ENCODE measurements at places on chromosomes 12 and 14.

DNA sequence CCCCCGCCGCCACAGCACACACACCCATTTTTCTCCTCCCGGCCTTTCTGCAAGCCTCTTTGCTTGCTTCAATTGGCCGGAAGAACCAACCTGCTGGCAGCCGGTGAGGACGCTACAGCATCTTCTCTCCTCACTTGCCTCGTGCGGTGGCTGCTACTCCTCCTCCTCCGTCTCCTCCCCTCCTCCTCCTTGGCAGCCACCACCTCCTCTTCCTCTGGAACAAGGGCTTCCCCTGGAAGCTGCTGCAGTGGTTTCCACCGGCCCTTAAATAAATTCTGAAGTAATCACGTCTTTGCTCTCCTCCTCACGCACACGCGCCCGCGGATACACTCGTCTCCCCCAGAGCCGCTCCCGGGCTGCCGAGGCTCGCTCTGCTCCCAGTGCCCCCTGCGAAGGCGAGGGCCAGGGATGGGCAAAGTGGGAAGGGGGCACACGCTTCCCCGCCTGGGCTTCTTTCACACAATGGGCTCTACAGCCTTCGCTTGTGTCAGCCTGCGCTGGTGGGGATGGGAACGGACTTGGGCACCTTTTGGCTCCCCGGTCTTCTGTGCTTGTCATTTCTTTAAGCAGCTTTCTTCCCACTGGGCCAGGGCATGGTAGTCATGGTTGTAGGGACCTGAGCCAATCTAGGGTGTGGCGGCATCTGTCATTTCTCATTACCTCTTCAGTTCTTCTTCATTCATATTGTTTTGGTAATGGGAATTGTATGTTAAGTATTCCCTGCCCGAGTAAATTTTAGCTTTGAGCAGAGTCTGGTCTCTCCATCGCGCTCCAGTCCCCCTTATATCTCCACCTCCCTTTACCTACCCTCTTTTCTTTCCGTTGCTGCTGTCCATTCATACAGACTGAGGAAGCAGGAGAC is at the start of gene PPFIA2:
Gene PPFIA2, minus strand, starts transcription at position 161 of the 862 bp plus-strand sequence.
- DNase-seq, result peak; percentile 35

GRCh38 chr12:41459111-41459905 is 271.2 kb downstream of the PDZRN4 start:
- no peak for DNase-seq

DNA sequence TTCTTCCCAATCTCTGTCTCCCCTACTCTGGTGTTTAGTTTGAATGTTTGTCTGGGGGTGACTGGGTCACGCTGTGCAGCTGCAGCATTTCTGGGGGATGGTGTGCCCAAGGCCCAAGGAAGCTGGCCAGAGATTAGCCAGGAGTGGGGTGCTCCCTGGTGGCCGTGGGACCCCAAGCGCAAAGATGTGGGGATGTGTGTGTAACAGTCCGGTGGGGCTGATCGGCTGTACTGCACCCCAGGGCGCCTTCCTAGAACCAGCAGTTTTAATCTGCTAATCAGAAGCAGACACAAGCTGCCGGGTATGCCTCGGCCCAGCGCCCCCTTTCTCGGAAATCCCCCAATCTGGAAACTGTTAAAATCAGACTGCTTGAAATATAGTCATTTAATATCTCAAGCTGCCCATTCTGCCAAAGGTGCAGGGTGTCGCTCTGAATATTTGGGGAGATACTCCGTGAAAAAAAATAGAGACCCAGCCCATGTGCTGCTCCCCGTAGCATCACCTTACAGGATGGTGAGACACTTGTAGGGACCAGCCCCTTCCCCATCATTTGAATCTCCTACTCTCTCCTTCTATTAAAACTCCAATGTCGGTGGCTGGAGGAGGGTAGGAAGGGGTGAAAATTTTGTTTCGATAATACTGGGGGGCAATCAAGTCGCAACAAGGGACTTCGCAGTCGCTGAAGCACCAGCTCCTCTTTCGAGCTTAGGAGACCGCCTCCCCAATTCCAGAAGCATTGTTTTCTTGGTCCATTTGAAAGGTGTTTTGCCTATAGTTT is 4.3 kb downstream of the HOXC9 start:
- DNase-seq, result no peak

DNA sequence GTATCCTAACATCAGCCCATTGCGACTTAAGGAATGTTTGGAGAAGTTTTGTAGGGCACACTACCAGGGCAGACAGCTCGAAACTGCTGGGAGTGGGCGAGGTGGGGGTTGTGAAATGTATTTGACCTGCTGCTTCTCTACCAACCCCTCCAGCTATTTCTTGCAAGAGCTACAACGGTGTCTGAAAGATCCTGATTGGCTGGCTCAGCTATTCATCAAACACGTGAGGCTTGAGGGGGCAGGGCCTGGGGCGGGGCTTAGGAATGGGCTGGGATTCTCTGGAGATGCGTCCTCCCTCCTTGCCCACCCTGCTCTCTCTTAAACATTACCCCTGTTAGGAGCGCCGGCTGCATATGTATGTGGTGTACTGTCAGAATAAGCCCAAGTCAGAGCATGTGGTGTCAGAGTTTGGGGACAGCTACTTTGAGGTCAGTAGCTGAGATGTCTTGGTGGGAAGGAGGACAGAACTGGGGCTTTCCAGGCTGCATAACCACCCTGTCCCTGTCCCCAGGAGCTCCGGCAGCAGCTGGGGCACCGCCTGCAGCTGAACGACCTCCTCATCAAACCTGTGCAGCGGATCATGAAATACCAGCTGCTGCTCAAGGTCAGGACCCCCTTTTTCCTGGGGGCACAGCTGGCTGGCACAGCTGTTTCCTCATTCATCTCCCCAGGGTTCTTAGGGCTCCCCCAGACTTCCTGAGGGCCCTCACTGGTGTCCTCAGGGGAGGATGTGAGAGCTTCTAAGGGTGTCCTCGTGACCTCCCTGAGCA is 3.1 kb downstream of the ARHGEF25 start:
- DNase-seq, result peak; percentile 27

DNA sequence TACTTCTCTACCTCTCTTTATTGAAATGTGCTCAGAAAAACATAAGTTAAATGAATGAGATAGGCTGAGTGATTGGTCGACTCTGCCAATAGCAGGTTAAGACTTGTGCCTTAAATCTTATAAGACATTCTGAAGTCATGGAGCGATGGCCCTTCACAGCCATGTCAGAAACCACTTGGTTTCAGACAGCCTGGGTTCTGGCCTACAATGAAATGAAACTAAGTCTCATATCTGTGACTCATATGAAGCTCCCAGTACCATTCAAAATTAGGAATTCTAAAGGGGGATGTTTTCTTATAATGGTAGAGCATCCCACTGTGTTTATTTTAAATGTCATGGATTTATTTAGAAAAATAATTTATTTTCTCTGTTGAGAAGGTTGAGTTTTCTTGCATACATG is 42.6 kb downstream of the PLXNC1 start:
- no peak for DNase-seq

GRCh38 chr12:132094269-132094891 is 49.7 kb downstream of the DDX51 start:
- no peak for DNase-seq

GRCh38 chr12:11686120-11686519 is 36.6 kb downstream of the ETV6 start:
- no peak for DNase-seq

GRCh38 chr12:78118036-78118435 is 287.3 kb downstream of the NAV3 start:
- no peak for DNase-seq

DNA sequence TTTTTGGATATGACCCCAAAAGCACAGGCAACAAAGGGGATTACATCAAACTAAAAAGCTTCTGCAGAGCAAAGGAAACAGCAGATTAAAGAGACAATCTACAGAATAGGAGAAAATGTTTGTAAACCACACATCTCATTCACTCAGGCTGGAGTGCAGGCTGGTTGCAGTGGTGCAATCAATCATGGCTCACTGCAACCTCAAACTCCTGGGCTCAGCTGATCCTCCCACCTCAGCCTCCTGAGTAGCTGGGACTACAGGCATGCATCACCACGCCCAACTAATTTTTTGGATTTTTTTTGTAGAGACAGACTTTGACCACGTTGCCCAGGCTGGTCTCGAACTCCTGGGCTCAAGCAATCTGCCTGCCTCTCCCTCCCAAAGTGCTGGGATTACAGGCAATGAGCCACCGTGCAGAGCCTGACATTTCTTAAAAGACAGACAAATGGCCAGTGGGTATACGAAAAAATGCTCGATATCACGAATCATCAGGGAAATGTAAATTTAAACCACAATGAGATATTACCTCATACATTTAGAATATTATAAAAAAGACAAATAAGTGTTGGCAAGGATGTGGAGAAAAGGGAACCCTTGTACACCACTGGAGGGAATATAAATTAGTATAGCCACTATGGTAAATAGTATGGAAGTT is 9.8 kb downstream of the NCKAP5L start:
- peak; percentile 49 for DNase-seq

DNA sequence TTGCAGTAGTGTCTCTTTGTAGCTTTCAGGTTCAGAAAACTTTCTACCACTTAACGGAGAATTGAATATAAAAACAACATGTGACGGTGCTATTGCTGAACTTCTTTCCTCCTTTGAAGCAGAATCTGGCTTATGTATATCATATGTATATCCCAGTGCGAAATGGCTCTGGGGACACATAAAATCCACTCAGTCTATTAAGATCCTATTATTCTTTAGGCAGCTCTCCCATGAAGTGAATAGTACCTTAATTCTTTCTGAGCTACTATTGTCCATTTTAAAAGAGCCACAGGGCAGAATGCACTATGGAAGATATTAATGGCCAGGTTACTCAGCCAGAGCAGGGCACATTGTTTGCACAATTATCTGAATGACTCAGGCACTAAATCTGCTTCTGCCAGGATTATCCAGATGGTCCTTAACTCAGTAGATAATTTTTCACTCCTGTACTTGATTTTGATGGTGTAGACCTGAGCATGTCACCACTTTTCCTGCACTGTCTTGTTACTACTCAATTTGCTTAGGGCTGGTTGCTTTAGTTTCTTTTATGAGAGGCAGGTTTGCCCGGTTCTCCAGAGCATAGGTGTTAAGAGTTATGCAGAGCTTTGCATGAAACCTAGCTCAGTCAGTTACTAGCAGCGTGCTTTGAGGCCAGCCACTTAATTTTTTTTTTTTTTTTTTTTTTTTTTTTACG is 5.5 kb downstream of the CNTN1 start:
- DNase-seq, result no peak

- DNase-seq, result peak; percentile 37
Measured at GRCh38 chr12:1618489-1618888, 10.5 kb upstream of the WNT5B start.

DNA sequence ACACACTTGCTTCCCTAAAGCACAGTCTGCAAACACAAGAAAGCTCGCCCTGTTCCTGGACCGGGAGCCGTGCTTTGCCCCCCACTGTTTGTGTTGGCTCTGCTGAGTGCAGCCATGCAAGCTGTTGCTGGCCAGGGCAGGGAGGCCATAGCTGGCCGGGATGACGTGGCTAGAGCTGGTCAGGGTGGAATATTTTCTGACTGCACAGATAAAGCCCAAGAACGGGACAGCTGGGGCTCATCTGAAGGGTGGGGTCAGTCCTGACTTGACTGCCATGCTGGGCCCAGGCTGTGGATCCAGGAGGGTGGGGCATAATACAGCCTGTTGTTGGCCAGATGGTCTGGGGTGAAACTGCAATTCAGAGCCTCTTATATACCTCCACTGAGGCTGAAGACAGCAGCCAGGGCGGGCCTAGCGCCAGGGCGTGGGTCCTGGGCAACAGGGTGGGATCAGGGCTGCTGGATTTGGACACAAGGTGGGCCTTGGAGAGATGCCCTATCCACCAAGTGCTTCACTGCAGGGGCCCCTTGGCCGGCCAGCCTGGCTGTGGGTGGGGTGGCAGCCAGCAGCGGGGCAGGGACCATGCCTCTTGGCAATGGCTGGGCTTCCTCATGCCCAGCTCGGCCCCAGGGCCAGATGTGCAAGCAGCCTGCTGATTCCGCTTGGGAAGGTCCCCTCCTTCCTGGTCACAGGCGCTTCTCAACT is 14.8 kb downstream of the KMT5A start:
- peak; percentile 53 for DNase-seq

- peak; percentile 37 for DNase-seq
Measured at GRCh38 chr12:65859519-65859918, 35.2 kb downstream of the HMGA2 start.

- DNase-seq, result peak; percentile 98
Measured at GRCh38 chr12:71865166-71865713, 25.7 kb downstream of the TBC1D15 start.

DNA sequence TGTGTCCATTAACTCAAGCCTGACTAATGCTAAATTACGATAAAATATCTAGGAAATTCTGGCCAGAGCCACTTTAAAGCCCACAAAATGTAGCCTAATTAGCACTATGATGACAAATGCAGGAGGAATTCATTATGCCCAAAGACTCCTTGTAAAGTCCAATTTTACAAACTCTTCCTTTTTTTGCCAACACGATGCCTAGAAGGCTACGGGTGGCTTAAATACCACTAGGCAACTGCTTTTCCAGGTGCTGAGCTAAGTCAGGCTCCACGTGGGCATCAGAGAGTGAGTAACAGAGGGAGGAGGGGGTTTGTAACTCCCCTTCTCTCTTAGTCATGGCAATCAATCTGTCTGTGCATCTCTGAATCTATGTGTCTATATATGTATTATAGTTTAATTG is 172.4 kb upstream of the NTF3 start:
- peak; percentile 51 for DNase-seq

DNA sequence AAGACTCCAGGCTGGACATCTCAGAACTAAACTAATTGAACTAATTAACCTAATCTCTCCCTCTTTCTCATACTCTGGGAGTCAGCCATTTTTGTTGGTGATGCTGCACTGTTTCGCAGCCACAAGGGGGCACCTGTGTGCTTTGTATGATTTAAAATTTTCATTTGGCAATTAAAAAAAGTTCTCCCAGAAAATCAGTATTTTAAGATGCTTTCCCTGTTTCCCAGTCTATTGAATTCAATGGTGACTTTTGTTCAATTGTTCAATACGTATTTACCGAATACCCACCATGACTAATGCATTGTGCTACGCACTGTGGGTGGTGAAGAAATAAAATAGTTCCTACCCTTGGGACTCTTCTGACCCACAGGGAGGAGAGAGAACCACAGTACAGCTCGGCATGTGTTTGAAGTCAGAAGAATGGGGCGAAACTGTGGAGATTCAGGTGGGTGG is 63.7 kb downstream of the ZNF664 start:
- DNase-seq, result peak; percentile 39

DNA sequence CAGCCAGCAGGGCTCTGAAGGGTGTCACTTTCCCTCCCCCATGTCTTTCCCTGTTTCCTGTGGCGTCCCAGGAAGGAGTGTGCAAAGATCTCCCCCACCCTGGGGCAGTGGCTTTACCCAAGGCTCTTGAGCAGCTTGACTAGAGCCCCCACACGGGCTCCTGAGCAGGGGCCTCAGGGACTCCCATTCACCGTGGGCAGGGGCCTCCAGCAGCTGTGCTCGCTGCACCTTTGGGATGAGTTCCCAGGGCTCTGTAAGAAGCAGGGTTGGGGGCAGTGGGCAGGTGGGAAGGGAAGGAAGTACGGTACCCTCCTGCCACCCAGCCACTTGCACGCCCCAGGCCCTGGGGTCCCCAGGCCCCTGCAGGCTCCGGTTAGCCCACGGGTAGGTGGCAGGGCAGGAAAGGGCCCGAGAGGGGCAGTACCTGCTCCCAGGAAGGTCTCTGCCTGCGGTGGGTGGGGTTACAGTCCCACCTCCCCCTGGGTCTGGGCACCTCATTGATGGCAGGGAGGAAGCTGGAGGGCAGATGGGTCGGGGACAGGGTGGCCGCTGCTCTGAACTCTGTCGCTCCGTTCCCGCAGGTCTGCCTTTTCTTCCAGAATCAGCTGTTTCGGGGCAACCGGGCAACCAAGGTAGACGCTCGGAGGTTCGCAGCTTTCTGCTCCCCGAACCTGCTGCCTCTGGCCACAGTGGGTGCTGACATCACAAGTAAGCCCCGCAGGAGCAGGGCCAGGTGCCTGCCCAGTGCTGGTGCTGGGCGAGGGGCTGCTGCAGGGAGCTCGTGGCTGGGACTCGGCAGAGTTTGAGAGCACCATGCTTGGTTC is 13.0 kb downstream of the ASPG start:
- no peak for DNase-seq

All from fibroblast of skin of back (primary cell).